ENCODE measurements at places on chromosomes 2 and 18.

- no peak for DNase-seq
Measured at GRCh38 chr2:9328931-9329330, 94.4 kb downstream of the ITGB1BP1 start.

- no peak for DNase-seq
Measured at GRCh38 chr2:233807966-233808935, 30.1 kb downstream of the MROH2A start.

DNA sequence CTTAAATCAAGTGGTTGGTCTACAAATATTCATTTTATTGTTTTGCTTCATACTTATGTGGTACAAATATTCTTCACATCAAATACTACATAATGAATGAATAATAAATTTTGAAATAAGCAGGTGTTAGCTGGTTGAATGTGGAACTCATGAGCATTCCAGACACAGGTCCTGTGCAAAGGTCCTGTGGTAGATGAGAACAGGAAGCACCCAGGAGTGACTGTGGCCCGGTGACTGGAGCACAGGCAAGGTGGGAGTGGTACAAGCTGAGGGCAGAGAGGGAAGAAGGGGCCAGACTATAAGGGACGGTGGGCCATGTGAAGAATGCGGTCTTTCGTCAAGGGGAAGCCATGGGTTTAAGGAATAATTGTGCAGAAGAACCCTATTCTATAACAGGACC is 26.2 kb upstream of the LOXHD1 start:
- DNase-seq: no peak

- peak; percentile 84 for DNase-seq
Measured at GRCh38 chr2:152222975-152223637, 47.5 kb upstream of the STAM2 start.

DNA sequence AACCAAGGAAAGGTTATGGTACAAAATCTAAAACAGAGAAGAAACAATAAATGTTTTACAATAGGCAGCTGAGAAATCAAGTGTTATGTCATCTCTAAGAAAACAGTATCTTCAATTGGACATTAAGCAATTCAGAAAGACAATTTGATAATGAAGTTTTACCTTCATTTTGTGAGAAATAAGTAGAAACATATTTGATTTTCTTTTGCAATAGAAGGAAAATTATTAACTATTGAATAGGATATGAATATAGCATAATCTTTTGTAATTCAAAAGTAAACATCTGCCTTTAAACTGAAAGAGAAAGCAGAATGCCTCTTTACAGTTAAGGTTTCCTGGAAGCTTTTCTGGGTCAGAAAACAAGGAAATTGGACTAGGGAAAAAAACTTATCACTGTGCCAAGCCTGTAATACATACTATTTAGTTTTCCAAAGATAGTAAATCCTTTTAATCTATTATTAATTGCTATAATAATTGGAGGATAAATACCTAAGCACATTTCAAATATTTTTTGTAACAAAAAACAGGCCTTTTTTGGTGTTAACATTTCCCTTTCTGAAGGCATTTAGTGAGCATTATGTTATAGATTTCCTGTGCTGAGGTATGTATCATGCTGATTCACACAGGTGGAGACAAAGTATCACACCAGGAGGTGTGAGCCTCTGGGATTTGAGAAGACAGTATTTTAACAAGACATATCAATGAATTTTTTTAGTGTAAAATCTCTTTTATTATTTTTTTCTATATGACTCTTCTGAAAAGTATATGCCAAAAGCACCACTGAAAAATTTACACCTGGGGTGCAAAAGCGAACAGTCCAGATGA is 947.0 kb upstream of the CDH2 start:
- DNase-seq: peak; percentile 2

DNA sequence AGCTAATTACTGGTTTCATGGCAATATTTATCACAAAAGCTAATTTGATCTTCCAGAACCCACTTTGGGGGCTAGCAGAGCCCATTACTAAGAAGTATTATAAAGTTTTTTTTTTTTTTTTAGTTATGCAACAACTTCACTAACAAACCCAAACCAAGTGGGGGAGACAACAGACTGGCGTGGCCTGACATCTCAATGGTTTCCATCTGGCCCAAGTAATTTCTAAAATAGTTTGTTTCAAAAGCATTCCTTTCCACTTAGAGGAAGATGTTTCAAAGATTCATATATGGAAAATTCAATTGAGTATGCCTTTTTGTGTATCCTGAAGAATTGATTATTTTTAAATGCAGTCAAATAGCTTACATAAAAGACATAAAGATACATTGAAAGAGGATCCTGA is 367.1 kb downstream of the HRH4 start:
- no peak for DNase-seq

GRCh38 chr2:172812158-172812744 is 76.6 kb downstream of the RAPGEF4 start:
- DNase-seq: no peak

DNA sequence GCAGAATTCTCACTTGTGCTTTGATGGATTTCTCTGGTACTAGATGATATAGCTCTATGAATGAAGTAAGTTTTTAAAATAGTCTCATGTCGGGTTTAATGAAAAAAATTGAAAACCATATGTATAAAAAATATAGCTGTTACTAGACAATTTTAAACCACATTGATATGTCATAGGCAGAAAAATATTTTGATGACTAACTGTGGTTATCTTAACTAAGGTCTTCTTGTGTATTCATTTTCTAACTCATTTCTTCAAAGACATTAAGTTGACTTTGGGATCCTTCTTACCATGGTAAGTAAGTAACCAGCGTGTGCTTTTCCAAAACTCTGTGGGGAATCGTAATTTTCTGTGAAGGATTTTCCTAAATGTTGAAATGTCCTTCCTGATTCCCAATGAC is 160.9 kb upstream of the COL3A1 start:
- DNase-seq: no peak

GRCh38 chr2:69061525-69061924 is 48.5 kb downstream of the ANTXR1 start:
- DNase-seq: no peak

DNA sequence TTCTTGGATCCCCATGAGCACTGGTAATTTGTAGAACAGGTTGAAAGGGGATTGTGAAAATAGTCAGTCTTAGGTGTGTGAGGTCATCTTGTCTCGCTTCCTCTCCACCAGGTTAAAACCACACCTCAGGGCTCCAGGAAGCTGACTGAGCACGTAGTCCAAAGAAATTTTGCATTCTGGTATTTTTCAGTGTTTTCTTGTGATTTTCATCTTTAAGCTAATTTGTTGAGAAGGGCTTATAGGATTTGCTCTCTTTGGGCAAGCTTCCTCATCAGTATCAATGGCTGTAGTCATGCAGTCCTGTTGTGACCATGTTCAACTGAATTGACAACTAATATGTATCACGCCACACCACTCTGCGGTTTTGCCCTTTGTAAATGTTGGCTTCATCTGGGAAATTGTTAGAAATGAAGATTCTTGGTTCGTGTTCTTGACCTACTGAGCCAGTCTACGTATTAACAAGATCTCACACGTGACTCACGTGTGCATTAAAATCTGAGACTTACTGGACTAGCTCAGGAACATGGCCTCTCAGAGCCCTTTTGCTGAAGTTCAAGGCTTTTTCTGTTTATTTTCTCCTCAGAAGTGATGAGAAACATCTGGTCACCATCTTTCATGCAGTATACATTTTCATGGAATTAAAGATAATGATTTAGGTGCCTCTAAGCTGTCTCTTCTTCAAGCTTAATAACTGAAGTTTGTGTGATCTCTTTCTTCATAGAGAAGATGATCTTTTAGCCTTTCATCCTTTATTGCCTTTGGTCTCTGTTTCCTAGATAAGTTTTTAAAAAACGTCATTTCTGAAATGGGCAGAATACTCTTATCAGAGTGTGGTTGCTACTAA is 32.8 kb downstream of the FMNL2 start:
- no peak for DNase-seq

- DNase-seq: peak; percentile 73
Measured at GRCh38 chr2:104853534-104854497, at the start of gene POU3F3. Gene POU3F3 (plus strand): TSS chr2:104854115. CDS start chr2:104855511, 1,396 bp downstream.

- DNase-seq: no peak
Measured at GRCh38 chr2:204353823-204354222, 191.5 kb upstream of the PARD3B start.

- no peak for DNase-seq
Measured at GRCh38 chr2:135074216-135074615, 22.1 kb downstream of the RAB3GAP1 start.

DNA sequence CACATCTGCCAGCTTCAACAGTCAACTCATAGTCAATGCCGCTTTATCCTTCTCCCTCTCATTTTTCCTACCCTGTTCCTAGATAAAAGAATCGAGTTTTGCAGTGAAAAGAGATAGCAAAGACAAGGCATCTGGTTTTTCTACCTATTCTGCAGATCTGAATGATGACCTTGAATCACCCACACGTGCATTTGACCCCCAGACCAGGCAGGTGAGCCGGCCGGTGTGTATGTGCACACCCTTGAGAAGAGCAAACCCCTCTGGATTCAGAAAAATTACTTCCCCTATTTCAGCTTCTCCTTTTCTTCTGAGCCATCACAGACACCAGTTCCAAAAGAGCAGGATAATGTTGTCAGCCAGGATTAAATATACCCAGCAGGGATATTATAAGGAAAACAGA is 115.6 kb upstream of the ST6GAL2 start:
- DNase-seq: no peak

- DNase-seq: no peak
Measured at GRCh38 chr2:20637147-20637546, 13.8 kb downstream of the HS1BP3 start.

GRCh38 chr2:118291251-118291880 is 203.1 kb downstream of the INSIG2 start:
- DNase-seq: no peak

DNA sequence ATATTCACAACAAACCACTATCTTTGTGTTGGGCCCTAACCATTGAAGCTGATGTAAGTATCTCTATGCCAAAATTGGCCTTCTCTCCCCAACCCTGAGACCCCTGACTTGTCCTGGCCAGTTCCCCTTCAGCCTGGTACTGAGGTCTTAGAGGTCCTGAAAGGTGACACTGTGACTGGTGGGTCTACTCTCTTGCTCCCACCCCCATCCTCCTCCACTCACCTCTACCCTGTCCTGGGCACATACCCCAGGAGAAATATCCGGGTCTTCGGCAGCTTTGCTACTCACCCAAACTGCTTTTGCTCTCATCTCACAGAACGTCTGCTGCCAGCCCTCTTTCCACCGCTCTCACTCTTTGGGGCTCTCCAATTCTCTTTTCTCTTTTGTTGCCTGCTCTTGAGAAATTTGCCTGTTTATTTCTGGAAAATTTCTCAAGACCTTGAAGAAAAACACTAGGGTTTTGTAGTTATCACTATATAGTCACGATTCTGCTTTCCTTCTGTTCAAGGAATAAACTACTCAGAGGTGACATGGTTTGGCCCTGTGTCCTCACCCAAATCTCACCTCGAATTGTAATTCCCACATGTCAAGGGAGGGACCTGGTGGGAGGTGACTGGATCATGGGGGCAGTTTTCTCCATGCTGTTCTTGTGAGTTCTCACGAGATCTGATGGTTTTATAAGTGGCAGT is 133.8 kb upstream of the PKDCC start:
- no peak for DNase-seq

- DNase-seq: peak; percentile 54
Measured at GRCh38 chr18:54872681-54873080, 44.4 kb downstream of the RAB27B start.

DNA sequence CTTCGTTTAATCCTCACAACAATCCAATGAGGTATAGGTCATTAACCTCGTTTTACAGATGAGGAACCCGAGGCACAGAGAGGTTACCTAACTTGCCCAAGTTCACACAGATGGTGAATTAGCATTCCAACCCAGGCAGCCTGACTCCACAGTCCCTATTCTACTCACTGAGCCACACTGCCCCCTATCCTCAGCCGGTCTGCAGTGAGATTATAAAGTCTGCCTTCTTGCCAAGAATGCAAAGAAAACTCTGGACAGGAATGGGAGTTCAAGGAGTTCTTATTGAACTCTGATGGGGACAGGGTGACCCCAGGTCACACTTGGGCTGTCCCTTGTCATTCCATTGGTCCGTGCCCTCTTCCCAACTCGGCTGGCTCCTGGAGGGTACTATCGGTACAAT is 118.1 kb upstream of the MSH6 start:
- peak; percentile 32 for DNase-seq

- no peak for DNase-seq
Measured at GRCh38 chr2:204900910-204901309, 355.6 kb downstream of the PARD3B start.

GRCh38 chr2:207274530-207275189 is 108.9 kb upstream of the KLF7 start:
- DNase-seq: no peak

- DNase-seq: no peak
Measured at GRCh38 chr2:92072461-92073035, 2798.7 kb upstream of the TEKT4 start.

DNA sequence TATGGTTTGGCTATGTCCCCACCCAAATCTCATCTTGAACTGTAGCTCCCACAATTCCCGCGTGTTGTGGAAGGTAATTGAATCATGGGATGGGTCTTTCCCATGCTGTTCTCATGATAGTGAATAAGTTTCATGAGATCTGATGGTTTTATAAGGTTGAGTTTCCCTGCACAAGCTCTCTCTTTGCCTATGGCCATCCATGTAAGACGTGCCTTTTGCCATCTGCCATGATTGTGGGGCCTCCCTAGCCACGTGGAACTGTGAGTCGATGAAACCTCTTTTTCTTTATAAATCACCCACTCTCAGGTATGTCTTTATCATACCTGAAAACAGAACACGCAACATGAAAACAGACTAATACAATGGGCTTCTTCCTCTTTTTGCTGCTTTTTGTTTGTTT is 11.2 kb upstream of the C1D start:
- no peak for DNase-seq

GRCh38 chr2:123912171-123912570 is 112.9 kb upstream of the CNTNAP5 start:
- no peak for DNase-seq

- no peak for DNase-seq
Measured at GRCh38 chr2:119233326-119234020, 9.8 kb downstream of the STEAP3 start.

- DNase-seq: no peak
Measured at GRCh38 chr18:45243340-45244110, 371.8 kb upstream of the SLC14A2 start.

GRCh38 chr18:59383851-59384250 is 24.8 kb upstream of the LMAN1 start:
- DNase-seq: no peak

DNA sequence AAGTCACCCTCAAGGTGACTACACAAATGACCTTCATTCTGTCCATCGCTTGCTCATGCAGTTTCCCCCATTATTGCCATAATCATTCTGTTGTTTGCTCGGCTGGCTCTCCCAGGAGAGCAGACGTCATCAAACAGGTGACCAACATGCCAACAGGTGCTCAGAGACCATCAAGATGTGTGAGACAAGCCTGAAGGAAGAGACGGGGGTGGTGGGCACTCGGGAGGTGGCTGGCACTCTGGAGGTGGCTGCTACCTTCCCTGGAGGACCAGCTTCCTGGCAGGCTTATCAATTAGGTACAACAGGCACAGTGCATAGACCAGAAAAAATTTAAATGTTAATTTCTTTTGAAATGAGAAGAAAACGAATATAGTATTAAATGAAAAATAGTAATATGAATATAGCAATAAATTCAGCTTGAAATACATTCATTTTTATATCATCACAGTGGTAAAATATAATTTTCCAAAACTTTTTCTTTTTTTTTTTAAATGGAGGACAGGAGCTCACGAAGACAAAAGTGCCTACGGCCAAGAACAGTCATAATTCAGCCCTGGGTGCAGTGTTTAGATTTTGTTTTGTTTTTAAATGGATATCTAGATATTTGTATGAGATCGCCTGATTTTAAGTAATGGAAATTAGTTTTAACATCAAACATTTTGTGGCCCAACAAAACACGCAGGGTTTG is 16.9 kb upstream of the HAAO start:
- no peak for DNase-seq
